Stimulated activated CD4-positive, alpha-beta T cell treated with anti-CD3 and anti-CD28 coated beads, Interleukin-1b, Interleukin-23, amount 100 ng/mL, for 24 hours (primary cell): ENCODE measurements at places on chromosomes 6 and 20.
A peak's percentile ranks its signal among the peaks of the same experiment; 100 is the strongest.

DNA sequence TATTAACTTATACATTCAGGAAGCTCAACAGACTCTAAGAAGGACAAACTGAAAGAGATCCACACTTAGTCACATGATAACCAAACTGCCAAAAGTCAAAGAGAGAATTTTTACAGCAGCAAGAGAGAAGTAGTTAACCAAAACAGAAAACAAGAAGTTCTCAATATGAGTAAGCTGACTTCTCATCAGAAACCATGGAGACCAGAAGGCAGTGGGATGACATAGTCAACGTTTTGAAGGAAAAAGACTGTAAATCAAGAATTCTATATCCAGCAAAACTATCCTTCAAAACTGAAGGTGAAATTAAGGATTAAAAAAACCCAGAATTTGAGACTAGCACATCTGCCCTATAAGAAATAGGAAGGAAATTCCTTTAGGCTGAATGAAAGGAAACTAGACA, 60.4 kb downstream of the COL19A1 start:
- DNase-seq: no peak

DNA sequence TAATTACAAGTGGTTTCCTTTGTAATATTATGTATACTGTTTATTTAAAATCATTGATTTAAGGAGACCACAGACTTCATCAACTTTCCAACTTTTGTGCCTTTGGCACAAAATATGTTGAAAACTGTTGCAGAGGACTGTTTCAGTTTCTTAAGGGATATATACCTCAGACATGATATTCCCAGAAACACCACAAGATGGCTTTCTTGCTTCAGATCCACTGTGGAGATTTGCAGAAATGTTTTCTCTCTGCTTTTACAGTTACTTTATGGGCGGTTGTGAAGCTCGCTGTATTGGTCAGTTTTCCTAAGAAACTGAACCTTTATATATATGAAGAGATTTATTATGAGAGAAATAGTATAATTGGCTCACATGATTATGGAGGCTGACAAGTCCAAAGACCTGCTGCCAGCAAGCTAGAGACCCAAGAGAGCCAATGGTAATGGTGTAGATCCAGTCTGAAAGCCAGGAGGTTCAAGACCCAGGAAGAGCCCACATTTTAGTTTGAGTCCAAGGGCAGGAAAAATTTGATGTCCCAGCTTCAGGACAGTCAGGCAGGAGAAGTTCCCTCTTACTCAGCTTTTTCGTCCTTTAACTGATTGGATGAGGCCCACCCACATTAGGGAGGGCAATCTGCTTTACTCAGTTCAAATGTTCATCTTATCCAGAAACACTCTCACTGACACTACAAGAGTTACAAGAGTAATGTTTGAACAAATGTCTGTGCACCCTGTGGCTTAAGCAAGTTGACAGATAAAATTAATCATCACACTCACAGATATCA, 12.8 kb downstream of the ME1 start:
- no peak for DNase-seq

DNA sequence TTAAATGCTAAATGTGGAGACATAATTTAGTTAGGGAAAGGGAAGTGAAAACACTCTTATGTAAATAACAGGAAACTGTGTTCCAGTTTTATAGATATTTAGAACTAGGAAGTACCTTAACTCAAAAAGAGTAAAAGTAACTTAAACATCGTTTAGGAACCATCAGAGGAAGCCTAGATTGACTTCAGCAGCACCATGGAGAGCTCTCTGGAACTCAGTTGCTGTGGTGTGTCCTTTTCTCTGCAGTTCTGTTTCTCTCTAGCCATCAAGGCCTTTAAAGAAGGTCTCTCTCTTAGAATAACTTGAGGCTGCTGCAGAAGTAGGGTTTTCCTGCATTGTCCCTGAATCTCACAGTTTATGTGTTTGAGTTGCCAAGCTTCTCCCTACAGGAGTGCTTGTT, 26.9 kb downstream of the CLVS2 start:
- no peak for DNase-seq

DNA sequence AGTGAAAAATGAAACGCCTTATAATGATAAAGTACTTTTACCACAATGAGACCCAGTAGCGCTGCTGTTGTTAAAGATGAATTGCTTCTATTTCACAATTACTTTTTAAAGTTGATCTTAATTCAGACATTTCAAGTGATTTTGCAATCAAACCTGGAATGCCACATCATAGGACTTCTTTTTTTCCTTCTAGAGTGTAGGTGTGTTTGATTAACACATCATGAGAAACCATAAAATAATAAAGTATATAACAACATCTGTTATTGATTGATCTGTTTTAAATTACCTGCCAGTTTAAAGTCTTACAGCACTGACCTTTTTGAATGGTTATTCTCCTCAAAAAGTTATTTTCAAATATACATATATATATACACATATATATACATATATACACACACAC, 38.6 kb downstream of the HEBP2 start:
- DNase-seq: no peak

GRCh38 chr6:3483675-3484074, 26.8 kb upstream of the SLC22A23 start:
- no peak for DNase-seq

DNA sequence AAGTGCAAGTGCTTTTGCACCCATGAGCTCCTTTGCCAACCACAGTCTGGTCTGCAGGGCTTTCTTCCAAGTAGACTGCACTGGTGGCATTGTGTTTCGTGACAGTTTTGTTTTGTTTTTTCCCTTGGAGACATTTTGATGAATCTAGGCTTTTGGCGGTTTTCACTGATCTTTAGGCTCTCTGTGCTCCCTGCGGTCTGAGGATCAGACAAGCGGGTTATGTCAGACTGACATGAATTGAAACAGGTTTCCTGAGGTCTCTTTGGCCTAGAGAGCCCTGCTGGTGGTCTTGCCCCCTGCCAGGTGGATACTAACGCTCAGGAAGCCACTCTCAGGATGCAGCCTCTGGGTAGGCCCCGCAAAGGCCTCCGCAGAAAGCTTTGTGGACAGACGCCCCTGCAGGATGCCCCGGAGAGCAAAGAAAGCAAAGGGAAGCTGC, 555.4 kb upstream of the AGPAT4 start:
- no peak for DNase-seq

DNA sequence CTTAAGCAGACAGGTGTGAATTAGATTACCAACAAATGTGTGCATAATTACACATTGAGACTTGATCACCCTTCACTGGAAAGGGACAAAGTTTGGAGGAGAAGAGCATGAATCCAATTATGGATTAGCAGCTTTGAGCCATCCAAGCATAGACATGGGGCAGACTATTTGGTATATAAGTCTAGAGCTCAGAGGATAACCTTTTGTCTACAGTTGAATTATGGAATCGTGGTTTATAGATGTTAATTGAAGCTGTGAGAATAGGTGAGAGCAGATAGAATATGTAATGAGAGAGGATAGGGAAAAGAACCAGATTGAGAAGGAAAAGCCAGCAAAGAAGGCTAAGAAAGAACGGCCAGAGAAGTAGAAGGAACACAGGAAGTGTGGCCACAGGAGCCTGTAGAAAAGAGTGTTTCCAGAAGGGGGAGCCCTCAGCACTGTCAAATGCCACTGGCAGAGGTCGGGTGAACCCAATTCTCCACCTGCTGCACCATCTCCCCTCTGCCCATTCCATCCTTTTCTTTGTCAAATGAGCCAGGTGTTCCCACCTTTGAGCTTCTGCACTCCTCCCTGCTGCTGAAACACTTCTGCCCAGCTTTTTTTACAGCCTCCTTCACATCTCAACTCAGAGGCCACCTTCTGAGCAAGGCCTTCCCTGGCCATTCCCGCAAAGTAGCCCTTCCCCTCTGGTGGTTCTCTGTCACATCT, 7.3 kb downstream of the DNTTIP1 start:
- peak; percentile 35 for DNase-seq

DNA sequence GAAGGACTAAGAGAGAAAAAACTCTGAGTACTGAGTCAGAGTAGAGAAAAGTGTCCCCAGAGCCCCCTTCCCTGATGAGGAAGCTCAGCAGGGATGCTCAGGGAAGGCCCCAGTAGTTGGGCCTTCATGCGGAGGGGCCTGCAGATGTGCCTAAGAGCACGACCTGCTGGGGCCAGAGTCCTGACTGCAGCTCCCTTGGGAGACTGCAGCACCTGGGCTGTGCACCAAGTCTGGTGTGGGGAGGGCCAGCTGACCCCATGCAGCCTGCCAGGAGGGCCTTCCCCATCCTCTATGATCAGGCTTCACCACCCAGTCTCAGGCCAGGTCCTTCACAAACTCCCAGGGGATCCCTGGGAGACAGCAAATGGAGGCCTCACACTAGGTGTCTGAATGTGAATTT, 130.4 kb downstream of the FNDC1 start:
- no peak for DNase-seq

GRCh38 chr6:81878479-81878878, 126.0 kb upstream of the TENT5A start:
- DNase-seq: no peak

GRCh38 chr6:167575158-167575696, 250.3 kb downstream of the TTLL2 start:
- DNase-seq: no peak

DNA sequence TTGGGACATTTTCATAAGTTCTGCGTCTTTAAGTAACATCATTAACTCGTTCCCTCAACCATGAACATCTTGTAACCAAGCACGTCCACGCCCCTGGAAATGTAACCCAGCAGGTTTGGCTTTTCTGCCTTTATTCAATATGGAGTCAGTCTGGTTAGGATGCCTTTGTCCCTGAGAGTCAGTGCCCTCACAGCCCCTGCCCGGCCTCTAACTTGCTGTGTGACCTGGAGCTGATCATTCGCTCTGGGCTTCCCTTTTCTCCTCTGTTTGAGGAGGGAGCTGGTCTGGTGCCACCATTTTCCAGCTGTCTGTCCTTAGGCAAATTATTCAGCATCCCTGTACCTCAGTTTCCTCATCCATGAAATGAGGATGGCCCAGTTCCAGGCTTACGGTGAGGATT, 26.5 kb upstream of the ANGPT4 start:
- no peak for DNase-seq

DNA sequence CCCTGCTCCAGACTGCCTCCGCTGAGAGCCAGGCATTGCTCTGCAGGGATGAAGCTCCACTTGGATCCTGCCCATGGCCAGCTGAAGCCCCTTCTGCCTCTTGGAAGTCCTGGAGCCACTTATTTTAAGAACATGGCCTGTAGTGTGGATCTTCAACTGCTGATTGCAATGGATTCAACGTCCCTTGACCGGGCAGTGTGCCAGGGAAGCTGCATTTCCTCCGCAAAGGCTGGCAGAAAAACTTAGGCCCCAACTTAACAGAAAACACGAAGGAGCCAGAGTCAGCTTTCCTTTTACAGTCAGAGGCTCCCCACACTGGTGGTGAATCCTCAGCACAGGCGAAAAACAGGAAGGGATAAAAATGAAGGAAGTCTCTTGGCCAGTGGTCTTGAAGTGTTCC, 26.3 kb upstream of the FOXQ1 start:
- DNase-seq: no peak

DNA sequence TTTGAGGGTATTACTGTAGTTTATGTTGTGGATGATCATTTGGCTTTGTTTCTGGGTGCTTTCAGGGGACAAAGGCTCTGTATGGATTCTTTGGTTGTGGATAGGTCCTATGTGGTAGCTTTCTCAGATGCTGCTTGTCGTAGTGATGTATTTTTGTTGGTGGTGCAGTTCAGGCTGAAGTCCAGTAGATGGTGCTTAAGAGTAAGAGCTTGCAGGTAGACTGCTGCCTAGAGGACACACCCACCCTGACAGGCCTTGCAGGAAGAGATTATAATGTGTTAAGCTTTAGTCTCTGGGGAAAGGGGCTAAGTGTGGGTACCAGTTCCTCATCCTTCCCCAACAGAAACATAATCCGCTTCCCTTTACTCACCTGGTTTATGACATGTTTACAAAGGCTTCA, 62.6 kb upstream of the ADGRB3 start:
- DNase-seq: no peak

DNA sequence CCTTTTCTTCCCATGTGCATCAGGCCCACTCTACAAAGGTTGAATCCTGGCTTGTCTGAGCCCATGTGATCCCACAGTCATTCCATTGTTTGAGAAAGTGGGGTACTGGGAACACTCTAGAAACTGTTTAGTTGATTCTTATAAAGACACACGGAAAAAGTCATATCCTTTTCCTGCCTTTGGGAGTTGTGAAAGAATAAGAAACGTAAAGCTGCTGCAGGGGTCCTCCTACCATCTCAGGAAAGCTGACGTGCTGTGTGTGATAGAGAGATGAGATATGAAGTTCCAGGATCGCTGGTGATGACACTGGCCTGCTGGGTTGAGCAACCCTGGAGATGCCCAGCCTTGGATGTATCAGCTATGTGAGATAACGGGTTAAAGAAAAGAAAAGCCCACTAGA, 21.3 kb upstream of the HLA-DRB5 start:
- no peak for DNase-seq

DNA sequence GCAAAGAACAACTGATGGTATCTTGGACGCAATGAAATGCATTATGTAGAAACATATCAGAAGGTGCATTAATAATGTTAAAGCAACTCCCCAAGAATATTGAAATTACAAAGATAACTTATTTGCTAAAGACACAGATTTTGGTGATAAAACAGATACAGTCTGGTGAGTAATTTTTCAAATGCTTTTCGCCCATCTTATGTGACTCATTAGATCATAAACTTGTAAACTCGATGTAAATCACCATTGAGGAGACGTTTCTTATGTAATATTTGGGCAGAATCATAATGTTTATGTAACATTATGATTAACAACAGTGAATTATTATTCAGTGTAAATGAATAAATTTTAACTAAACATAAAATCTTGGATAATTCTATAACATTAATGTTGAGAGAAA, 608.1 kb downstream of the KIF16B start:
- no peak for DNase-seq

DNA sequence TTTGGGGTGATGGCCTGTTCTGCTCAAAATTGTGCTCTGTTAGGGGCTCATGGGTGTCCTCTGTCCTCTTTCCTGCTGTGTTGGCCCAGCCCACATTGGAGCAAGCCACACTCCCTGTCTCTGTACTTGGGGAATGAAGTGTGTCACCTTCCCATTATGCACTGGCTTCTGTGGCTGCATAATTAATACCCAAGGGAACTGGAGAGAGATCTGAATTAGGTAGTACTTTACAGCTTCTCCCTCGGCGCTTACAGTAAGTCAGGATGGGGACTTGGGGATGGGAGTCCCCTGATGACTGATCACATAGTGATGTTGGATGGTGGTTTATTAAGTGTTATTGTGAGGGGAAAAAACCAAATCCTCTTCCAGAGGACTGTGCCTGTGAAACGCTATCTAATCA, 116.6 kb downstream of the FOXO3 start:
- DNase-seq: no peak

GRCh38 chr6:159261995-159262394, 92.8 kb downstream of the FNDC1 start:
- DNase-seq: no peak

GRCh38 chr20:955111-955510, 39.0 kb upstream of the ANGPT4 start:
- DNase-seq: no peak
